Cardiac muscle cell (in vitro differentiated cells and primary cell): ENCODE measurements at places on chromosomes 6 and 20. TPM values are rescaled to one million over a fixed set of nuclear protein-coding genes. Genes with fewer than 3 reads are reported as not detected.

GRCh38 chr20:36472637-36473090 lies 68.7 kb upstream of the MYL9 start:
- no peak for DNase-seq

GRCh38 chr6:155646443-155646842 lies 190.8 kb upstream of the NOX3 start:
- DNase-seq, result no peak

DNA sequence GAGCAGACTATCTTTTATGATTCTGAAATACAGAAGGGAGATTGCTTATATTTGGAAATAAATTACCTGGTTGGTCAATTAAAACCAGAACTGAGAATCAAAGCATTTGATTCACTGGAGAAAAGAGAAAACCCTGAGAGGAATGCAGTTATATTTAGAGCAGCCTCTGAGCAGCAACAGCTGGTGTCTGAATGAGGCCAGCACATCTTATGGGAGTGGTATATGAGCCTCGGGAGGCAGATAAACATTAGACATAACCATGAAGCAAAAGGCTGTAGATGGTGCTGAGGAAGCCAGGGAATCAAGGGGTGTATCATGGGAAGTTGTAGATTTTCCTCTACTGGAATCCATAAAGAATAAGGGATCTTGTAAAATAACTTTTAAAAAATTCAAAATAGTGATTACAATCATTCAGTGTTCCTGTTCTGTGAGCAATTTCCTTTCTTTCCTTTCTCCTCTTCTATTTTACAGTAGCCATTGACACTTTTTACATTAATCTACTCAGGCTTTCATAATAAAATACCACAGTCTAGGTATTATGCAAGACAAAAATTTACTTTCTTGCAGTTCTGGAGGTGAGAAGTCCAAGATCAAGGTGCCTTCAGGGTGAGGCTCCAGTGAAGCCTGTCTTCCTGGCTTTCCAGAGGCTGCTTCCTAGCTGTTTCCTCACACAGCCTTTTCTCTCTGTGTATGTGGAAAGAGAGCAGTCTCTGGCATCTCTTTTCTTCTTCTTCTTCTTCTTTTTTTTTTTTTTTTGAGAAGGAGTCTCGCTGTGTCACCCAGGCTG lies 32.8 kb upstream of the ENPP5 start:
- DNase-seq, result no peak

Gene PNPLA1
- not detected in 2 replicates for total RNA-seq

GRCh38 chr20:35886537-35886936 lies 67.8 kb downstream of the SCAND1 start:
- DNase-seq, result no peak

- no peak for DNase-seq
Measured at GRCh38 chr6:158071121-158072082, 89.7 kb downstream of the SYNJ2 start.

DNA sequence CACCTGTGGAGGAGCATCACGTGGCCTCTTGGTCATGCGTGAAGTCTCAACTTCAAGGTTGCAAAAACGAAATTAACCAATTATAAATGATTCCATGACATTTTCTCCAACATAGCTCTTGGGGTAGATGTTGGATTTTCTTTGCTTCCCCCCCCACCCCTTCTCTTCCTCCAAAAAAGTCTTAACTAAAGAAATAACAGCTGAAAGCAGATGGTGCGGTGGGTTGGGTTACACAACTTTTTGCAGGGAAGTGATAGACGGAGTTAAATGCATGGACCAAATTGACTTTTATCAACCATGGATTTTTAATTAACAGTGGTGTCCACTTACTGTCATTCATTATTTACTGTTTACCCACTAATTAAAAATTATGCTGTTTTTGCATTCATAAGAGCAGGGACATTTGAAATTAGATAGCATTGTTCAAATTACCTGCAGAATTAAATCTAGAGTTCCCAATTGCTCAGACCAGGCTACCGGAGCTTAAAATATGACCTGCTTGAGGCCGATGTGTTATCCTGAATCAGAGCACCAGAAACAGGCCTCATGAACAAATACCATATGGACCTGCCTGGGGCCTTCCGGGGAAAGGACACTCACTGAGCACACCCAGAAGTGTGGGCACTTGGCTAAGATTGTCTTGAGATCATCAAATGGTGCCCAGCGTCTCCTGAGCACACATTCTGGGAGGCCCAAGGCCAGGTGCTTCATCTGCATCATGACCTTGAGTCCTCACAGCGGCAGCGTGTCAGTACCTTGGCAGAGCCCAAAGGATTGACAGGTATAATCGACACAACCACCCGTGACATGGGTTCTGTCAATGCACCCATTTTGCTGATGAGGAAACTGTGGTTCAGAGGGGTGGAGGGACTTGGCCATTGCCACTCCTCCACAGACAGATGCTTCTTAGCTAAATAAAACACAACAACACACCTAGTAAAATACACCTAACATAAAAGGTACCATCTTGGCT lies 41.5 kb downstream of the APCDD1L start:
- DNase-seq, result no peak

- no peak for DNase-seq
Measured at GRCh38 chr20:58557733-58558342, 42.6 kb upstream of the APCDD1L start.

GRCh38 chr20:4325548-4326187 lies 310.3 kb upstream of the RNF24 start:
- DNase-seq, result no peak

Gene SPATS1
- total RNA-seq, result 0.63 TPM in 1 of 2 replicates, not detected in the other

DNA sequence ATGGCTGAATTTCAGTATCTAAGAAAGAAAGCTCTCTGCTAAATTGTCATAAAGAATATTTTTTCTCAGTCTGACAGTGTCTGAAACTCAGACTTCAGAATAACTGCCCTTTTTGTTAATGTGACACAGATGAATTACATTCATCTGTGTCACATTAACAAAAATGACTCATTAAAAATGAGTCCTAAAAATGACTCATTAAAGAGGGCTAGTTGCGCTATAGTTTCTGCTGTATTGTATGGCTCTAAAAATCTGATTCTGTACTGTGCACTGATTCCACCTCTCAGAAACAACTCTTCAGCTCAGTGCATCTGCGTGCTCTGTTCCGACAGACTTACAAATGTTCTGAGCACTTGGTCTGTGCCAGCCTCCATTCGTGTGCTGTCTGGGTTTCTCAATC lies 15.0 kb downstream of the RNF114 start:
- no peak for DNase-seq

GRCh38 chr6:18391023-18391422 lies 3.9 kb downstream of the RNF144B start:
- no peak for DNase-seq

DNA sequence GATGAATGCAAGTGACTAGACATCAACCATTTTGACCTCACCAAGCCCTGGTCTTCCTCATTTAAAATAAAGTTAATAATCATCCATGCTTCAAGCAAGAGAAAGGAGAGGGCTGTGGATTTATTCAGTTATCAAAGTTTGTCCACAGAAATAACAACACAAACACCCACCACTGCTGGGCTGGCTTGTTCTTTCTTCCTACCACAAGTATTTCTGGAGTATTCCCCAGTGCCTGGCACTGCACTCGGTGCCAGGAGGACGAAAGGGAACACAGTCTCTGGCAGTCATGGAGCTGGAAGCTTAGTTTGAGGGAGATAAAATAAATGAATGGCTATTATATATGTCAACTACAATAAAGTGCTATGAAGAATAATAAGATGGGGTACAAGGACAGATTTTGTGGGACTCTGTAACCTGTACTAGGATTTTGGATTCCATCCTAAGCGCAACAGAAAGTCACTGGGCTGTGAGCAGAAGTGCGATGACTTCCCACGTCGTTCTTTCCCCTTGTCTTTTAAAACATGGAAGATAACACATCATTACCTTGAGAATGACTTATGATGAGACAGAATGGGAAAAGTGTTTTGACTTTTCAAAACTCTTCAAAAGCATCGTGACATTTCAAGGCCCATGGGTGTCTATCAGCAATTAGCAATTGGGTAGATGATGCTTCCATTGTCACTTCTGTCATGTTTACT lies 74.5 kb upstream of the TRAF3IP2 start:
- peak; percentile 38 for DNase-seq

DNA sequence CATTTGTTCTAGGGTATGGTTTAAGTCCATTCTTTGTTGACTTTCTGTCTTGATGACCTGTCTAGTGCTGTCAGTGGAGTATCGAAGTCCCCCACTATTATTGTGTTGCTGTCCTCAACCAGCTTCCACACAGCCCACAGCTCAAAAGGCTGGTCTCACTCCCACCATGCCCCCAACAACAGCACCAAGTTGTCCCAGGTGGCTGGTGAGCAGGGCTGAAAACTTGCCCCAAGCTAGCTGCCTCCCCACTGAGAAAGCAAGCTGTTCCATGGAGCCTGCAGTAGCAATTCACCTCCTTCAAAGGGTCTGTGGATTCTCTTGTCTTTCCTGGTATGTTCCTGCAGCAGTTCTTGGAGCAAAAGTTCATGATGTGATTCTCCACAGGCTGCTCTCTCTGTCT lies 221.0 kb downstream of the SYNDIG1 start:
- no peak for DNase-seq

- DNase-seq, result peak; percentile 84
Measured at GRCh38 chr6:2522521-2522920, 228.2 kb downstream of the MYLK4 start.

DNA sequence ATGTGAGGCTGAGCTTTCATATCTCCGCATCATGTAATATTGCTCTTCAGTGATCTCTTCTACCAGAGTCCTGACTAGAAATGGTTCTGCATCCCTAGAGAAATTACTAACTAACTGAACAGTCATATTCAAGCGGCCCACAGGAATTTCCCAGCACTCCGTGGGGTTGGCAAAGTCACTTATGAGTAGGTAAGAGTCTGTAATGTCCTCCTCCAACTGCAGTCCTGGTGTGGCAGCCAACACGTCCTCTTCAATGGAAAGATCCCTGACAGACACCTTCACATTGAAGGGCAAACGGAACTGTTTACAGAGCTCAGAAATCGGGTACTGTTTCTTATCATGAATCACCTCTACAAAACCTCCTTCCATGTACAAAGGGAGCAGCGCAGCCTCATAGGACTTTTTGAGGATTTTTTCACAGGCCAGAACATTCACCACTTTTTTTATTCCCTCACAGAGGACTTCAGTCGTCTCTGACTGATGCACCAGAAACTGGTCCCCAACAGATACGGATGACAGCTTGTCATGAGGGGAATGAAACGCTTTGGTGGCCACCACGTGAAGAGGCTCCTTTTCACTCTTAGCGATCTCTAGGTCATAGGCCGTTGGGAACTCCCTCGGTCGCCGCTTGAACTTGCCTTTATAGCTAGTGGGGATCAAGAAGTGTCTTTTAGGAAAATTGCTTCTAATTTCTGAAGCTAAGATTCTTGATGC lies 87.7 kb downstream of the THEMIS start:
- DNase-seq, result no peak

Gene VIP
- total RNA-seq, result not detected in 2 replicates

Gene CST3
- total RNA-seq, result 256 and 300 TPM in 2 replicates

DNA sequence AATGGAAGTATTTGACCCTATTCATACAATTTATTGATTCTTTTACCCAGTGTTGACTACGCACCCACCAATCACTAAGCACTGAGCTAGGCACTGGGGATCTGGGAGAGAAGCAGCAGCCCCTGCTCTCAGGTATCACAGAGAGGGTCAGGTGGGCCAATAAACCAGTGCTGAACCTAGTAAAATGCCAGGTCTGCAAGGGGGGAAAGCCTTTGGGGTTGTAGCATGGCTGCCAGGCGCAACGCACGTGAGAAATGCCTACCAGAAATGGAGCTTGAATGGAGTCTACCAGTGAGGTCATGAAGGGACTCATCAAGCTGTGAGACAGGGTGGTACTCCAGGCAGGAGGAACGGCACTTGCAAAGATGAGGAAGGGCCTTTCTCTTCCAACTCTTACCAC lies 313.6 kb downstream of the GMDS start:
- DNase-seq, result no peak

DNA sequence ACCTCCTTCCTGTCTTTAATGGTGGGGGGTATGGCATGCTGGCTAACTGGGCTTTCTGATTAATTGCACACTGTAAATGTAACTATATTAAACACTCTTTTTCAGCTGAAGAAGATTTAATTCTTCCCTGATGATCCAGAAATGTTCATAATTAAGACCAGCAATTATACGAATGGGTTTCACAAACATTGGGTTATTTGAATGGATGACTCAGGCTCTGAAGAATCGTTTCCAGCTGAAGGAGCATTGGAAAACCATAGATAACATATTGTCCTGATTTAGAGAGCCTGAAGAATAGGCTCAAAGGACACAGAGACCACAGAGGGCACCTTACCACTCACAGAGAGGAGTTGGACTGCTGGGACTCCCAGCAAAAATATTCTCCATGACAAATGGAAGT lies 130.7 kb upstream of the SSTR4 start:
- DNase-seq, result no peak

DNA sequence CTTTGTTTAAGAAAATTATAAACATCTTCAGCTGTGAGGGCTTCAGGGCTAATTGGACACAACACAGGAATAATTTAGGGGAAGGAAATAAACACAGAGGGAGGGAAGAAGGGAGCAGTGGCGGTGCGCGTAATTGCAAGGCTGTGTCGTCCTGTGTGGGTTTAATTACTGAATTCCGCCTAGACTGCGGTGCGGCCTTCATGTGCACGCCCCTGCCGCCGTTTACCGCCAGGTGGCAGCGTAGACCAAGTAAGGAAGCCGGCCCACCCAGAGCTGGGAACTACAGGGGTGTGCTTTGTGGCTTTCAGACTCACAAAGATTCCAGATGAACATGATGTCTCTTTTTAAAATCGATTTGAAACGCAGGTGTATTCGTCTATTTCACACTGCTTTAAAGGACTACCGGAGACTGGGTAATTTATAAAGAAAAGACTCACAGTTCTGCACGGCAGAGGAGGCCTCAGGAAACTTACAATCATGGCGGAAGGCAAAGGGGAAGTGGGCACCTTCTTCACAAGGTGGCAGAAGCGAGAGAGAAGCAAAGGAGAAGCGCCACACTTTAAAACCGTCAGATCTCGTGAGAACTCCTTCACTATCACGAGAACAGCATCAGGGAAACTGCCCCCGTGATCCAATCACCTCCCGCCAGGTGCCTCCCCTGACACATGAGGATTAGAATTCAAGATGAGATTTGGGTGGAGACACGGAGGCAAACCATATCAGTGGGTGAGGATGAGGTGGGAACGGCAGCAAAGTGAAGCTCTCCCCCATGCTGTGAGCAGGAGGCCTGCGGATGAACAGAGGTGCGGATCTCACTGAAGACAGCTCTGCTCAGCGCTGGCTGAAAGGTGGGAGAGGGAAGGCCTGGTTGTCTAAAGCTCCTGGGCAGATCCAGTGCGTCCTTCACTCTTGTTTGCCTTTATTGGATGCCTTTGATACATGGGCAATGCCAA lies 222.0 kb upstream of the PDE10A start:
- peak; percentile 88 for DNase-seq

DNA sequence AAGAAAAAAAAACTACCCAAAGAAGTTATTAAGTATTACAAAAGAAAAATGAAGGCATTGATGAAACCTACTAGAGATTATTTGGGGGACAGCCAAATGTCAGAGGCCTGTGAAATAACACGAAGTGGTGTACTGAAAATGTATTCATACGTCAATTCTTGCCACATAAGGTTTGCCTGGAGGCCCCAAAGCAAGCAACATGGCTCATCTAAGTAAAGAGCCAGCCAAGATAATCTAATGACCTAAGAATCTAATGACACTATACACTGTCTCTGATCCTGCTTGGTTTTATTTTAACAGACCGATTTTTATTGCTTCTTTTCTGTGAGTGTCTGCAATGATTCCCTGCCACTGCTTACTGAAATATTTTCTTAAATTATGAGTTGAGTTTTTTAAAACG lies 34.7 kb downstream of the FILIP1 start:
- peak; percentile 90 for DNase-seq
